Activated gamma-delta T cell (primary cell): ENCODE measurements at places on chromosomes 6 and 20.

DNA sequence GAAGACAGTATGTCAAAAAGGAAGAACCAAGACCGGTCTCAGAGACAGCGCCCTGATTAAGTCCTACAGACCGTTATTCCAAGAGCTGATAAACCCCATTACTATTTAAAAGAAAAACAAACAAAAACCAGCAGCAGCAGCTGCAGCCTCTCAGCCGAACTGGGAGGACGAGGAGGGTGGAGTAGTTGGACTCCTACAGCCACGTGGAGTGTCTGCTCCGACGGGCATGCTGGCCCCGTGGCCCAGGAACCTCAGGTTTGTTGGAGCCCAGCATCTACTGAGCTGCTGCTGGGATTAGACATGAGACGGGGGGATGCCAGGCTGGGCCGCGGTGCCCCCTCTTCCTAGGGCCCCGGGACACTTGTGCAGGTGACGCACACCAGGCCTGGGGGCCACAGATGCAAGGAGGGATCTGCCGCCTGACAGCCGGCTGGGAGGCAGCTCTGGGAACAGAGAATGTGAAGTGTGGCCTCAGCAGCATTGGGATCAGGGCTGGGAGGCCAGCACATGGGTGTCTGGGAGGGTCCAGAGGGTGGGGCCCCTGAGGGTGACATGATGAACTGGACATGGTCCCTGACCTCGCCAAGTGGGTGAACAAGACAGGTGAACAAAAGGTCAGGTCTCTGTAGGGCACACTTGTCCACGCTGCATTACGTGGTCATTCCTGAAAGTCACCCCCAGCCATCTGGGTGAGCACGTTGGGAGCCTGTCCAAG is 2.9 kb upstream of the ZBTB46 start:
- no peak for DNase-seq

DNA sequence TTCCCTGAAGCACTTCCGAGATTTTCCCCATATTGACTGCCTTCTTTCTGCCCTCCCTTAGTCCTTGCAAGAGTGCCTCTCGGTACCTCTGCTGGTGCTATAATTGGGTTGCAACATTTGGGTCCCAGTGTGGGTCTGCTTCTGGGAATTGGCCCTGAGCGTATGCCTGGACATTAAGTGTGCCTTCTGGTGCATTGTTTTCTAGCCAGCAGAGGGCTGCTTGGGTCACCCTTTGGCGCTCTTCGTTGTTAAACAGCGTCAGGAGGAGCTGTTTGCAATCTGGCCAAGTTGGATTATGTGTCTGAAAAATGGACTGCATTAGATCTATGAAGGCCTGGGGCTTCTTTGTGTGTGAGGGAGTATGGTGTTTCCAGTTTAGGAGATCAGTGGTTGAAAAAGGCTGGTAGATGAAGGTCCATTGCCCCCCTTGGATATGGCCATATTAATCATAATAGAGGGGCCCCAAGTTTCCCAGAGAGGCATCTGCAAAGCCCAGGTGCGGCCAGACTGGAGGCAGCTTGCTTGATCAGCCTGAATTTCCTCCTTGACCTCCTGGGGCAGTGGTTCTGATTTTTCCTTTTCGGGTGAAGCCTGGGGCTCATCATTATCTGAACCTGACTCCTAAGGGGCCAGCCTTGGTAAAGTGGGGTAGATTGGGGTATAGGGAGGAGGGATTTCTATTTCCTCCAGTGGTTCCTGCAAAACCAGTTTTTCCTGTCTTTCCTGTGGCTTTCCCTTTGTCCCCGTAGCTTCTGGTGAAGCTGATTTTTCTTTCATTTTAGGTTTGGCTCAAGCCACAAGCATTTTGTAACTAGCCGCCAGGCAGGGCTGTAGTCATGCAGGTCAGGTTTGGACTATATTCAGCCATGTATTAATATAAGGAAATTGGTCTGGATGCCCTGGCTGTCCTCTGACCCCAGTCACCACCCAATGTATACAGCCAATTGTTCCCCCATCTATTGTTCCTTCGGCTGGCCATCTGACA is 85.4 kb upstream of the GPR6 start:
- no peak for DNase-seq

DNA sequence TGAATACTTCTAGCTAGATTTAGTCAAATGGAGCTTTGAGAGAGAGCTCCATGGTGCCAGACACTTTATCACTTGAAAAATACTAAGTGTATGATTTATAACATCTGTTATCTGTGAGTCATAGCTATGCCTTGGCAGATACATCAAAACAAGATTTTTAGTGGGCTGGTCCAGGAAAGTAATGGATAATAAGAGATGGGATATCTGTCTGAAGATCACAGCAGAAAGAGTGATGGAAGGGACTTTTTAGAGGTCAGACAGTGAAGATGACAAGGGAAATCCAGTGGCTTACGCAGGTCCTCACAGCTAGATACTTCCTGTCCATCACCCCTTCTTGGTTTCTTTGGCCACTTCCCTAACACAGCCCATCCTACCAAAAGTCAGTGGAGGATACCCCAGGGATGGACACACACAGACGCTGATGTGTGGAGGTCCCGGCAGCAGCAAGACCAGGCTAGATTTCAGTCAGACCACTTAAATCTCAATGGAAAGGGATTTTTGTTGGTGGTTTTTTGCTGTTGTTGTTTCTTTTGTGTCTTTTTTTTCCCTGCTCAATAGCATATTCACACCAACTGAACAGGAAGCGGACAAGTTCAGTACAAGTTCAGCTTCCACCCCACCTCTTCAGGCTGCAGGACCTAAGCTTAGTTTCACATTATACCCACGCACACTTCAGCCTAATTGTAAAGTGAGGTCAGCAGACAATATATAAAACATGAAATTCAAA is 209.3 kb downstream of the ALDH8A1 start:
- no peak for DNase-seq

DNA sequence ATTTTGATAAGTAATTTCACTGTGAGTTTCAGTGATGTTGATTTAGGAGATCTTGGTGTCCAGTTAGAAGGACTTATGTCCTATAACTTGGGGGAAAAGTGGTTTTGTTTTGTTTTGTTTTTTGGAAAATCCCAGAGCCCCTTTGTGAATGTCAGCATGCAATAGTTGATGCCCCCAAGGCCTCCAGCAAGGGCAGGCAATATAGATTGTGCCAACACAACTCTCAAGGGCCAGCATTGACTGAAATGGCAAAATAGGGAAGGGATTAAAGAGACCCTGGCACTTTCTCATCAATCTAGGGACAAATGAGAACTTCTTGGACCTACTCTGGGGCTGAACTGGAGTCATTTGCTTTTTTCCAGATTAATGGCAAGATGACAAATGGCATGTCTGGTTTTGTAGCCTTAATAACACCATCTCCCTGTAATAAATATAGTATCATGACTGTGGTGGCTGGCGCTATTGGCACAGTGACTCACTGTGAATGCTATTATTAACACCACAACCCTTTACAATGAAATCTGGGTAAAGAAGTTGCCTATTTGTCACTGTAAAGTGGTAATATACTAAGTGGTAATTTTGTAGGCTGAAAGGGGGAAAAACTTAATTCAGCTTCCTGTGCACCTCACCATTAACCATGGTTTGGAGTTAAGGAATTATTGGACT is 51.8 kb downstream of the ABRACL start:
- no peak for DNase-seq

GRCh38 chr20:25407311-25408169 is at the start of gene GINS1:
Gene GINS1, plus strand, starts transcription at chr20:25407673. Its CDS starts 148 bp downstream, at chr20:25407821.
- DNase-seq, result peak; percentile 40

DNA sequence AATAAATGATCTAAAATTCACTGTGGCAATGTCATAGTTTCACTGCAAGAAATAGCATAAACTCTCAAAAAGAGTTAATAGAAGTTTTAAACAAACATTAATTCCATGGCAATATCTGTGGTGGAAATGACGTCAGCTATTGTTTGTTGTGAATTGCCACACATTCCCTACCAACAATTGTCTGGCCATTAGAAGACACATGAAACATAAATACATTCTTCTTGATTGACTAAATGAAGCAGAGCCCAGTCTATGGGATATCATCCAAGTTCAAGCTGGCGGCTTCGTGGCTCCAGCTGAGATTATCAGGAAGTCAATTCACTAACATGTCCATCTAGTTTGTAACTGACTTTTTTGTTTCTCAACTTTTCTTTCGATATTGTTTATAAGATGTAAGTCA is 369.0 kb downstream of the ARHGAP18 start:
- no peak for DNase-seq

DNA sequence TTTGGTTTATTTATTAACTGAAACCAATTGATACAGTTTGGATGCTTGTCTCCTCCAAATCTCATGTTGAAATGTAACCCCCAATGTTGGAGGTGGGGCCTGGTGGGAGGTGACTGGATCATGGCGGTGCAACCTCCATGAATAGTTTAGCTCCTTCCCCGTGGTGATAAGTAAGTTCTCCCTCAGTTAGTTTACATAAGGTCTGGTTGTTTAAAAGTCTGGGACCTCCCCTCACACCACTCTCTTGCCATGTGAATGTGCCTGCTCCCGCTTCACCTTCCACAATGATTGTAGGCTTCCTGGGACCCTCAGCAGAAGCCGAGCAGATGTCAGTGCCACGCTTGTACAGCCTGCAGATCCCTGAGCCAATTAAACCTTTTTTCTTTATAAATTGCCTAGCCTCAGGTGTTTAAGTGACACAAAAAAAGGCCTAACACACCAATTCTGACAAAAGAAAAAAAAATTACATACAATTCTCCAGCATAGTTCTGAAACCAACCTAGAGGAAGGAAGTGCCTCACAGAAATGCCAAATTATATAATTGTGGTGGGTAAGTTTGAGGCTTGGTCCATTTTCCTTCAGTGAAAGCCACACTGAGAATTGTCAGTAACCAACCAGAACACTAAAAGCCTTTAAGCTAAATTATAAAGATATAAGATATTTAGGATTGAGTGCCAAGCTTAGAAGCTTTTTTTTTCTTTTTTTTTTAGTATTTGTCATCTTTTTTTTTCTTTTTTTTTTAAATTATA is 15.0 kb downstream of the MAP7 start:
- DNase-seq, result no peak

GRCh38 chr6:132058975-132059374 is 107.8 kb upstream of the CCN2 start:
- DNase-seq, result no peak

- no peak for DNase-seq
Measured at GRCh38 chr6:154292855-154293519, 63.6 kb downstream of the IPCEF1 start.

DNA sequence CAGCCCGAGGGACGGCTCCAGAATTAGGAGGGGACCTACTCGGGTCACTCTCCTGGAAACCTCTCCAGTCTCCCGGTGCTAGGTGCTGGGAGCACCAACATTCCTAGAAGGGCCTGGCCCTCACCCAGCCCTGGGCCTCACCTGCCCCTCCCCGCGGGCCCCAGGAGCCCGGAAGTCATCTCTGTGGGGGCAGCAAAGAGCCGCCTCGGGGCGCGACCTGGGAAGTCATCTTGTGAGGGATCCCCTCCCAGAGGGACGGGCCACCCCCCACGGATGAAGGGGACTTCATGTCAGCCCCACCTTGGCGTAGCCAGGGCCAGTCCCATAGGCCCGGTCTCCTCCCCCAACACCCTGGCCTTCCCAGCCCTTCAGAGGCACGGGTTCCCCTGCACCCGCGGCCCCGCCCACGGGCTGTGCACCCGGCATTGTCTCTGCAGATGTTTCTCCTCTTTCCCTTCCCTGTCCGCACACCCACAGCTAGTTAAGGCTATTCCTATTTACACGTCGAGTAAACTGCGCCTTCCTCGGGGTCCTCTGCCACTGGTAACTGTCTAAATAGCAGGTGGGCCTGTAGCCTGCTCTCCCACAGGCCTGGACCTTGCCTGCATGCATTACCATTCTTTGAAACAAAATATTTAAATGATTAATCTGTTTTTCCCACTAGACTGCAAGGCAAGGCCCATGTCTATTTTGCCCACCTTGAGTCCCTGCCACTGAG is 896 bp upstream of the RNASET2 start:
- peak; percentile 42 for DNase-seq
